ENCODE measurements at places on chromosomes 7 and 10.
A peak's percentile ranks its signal among the peaks of the same experiment; 100 is the strongest.

DNA sequence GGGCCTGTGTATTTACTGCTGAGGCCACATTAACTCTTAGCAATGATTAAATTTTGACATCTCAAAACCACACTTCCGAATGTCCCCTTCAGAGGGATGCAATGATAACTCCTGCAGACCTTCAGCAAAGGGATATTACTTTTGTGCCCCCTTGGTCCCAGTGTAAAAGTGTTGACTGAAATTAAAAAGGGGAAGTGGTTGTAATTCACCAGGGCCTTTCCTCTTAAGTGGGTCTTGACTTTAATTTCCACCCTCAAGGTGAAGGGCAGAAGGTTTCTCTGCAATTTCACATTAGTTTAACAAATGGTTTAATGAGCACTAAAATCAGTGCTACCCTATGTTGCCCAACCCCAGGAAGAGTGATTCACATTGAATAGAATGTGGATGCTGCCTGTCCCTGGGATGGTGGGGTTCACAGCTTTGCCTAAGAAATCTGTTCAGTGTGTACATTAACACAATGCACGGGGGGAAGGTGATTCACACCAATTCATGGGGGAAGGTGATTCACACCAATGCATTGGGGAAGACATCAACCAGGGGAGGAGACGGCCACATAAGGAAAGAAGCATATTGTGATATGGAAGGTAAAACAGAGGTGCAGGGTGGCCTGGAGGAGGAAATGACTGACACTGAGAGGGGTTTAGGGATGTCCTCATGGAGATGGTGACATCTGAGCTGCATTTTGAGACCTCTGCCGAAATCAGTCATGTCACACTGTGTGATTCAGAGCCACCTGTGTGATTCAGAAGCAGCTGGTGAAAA is 19.4 kb upstream of the TNS3 start:
- DNase-seq, result peak; percentile 70

DNA sequence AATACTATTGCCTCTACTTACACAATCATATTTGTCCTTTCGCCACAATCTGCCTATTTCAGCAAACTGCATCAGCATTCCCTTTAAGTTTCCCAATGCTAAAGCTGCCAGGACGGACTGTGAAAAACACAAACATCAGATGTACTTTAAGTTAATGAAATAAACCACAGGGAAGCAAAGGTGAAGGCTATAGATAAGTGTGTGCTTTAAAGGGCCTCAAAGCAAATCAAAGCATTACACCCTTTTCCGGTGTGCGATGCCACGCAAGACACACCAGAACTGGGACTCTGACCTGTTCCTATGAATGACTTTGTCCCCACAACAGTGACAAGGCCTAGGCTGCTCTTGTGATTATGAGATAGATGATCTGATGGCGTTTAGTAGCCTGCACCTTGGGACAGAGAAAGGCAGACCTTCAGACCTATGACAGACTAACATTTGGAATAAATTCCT is 23.4 kb downstream of the SLC26A3 start:
- DNase-seq, result no peak

- DNase-seq, result peak; percentile 36
These were observed 462.9 kb upstream of the ZMIZ1 start for GRCh38 chr10:78605800-78606350.

DNA sequence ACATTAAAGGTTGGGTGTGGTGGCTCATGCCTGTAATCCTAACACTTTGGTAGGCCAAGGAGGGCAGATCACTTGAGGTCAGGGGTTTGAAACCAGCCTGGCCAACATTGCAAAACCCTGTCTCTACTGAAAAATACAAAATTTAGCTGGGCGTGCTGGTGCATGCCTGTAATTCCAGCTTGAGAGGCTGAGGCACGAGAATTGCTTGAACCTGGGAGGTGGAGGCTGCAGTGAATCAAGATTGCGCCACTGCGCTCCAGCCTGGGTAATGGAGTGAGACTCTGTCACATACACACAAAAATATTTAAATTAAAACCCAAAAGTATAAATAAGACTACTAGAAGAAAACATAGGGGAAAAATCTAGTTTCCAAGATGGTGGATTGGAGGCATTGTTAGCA is 41.9 kb upstream of the CDK13 start:
- no peak for DNase-seq

- DNase-seq, result no peak
These were observed 6.0 kb downstream of the CYREN start for GRCh38 chr7:135164357-135165061.

GRCh38 chr7:6256677-6257535 is 15.5 kb downstream of the CYTH3 start:
- no peak for DNase-seq

DNA sequence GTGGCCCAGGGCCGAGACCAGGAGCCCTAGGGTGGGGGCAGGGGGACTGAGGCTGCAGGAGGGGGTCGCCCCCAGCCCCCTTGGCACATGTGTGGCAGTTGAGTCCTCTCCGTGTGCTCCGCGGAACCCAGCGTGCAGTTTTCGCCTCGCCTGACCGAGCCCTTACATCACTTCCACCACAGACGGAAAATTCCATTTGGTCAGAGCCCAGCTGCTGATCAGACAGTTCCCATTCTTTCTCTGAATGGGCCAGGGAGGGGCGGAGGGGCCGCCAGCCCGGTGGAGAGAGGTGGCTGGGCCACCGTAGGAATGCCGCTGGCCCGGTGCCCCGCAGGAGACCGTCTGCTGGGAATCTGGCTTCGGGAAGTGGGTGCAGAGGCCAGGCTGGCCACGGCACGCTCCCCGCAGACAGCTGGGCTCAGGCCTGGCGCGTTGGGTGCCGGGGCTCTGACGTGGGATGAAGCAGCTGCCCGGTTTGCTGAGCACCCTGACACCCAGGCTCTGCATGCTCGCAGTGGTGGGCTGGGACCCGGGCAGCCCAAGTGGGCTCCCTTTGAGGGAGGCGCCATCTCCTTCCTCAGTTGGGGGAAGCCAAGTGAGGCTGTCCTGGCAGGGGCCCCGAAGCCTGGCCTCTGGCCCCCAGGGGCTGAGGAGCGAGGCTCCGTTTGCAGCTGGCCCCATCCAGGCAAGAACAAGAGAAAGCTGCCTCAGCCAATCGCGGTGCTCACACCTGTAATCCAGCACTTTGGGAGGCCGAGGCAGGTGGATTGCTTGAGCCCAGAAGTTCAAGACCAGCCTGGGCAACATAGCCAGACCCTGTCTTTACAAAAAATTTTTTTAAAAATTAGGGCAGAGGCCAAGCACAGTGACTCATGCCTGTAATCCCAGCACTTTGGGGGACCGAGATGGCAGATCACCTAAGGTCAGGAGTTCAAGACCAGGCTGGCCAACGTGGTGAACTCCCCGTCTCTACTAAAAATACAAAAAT is 9.9 kb downstream of the TTYH3 start:
- peak; percentile 91 for DNase-seq

GRCh38 chr10:6203331-6204062 is 765 bp downstream of the PFKFB3 start:
- DNase-seq, result peak; percentile 42

GRCh38 chr10:5616046-5616445 is 50.3 kb downstream of the ASB13 start:
- DNase-seq, result no peak

GRCh38 chr10:115989621-115990020 is 283.4 kb downstream of the GFRA1 start:
- DNase-seq, result no peak

DNA sequence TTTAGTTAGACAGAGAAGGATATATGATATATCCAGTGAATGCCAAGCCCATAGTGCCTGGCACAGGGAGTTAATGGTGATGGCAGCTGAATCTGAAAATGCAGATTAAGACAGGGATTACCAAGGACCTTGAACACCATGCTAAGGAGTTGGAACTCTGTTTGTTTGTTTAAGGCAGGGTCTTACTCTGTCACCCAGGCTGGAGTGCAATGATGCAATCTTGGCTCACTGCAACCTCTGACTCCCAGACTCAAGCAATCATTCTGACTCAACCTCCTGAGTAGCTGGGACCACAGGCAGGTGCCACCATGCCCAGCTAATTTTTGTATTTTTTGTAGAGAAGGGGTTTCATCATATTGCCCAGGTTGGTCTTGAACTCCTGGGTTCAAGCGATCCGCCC is 1.6 kb downstream of the AKR1D1 start:
- DNase-seq, result no peak

DNA sequence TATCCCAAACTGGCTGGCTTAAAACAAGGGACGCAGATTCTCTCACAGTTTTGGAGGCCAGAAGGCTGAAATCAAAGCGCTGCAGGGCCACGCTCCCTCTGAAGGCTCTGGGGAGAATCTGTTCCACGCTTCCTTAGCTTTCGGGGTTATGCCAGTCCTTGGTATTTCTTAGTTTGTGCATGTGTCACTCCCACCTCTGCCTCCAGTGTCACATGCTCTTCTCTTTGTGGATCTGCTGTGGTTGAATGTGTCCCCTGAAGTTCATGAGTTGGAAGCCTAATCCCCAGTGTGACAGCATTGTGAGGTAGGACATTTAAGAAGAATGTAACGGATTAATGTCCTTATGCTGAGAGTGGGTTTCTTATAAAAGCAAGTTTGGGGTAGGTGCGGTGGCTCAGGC is 29.4 kb upstream of the RHEB start:
- DNase-seq, result no peak

- DNase-seq, result no peak
These were observed 188.3 kb upstream of the NFE2L3 start for GRCh38 chr7:25963733-25964132.

GRCh38 chr10:119305860-119306513 is 98.6 kb downstream of the GRK5 start:
- DNase-seq, result peak; percentile 94

DNA sequence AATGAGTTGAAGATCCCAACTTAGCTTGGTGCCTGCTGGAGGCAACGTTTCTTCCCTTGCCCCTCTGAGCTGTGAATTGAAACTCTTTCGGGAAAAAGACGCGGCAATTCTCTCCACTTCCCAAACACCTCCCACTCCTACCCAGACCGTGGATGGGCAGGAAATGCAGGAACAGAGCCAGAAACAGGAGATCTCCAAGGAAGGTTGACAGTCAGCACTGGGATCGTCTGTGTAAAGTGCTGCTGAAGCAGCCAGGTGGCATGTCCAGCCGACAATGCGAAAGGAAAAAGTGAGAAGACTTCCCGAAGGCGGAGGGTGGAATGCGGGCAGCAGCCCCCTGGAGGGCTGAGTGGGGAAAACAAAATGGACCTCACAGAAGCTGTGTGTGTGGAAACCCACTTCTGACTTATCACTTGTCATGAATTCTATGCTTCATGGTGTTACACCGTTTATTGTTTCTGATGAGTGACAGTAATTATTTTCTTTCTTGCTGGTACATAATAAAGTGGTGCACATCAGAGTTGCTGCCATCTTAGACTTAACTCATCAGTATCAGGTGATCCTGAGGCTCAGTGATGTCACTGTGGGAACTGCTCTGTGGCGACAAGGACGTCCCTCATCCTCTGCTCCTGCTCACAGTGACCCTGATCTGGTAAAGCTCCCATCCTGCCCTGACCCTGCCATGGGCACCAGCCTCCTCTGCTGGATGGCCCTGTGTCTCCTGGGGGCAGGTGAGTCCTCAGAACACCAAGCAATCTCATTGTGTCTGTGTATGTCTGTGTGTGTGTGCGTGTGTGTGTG is 220.5 kb upstream of the PRSS1 start:
- DNase-seq, result no peak

GRCh38 chr10:79390551-79391229 is 43.4 kb downstream of the PPIF start:
- DNase-seq, result no peak

GRCh38 chr10:75331081-75331480 is 70.5 kb downstream of the ZNF503 start:
- DNase-seq, result no peak

DNA sequence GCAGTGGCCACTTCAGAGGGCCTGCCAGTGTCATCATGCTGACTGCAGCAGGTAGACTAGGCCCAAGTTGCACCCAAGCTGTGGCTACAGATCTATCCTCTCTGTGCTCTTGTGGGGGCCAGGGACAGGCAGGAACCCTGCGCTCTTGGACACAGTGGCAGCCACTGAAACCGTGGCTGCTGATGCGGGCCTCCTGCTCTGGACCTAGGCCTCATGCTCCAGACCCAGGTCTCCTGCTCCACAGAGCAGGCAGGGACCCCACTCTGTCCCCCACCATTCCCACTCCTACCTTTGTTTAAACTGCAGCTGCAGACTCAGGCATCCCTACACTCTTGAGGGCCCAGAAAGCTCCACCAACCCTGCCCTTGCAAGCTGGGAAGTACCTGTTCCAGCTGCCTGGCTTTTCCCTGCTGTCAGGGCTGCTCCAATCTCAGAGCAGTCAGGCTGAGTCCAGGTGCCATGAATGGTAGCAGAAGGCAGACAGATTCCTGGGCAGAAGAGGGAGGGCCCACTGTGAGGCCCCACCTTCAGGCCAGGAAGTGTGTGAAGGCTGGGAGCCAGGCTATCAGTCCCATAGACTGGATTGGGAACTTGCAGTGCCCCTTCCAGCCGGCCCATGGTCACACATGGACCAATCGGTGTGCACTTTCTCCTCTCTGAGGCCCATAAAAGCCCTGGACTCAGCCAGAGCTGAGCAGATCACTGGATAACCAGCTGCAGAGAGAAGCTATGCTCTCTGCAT is 634.0 kb upstream of the SEMA3D start:
- no peak for DNase-seq

GRCh38 chr10:122050311-122050710 is 61.3 kb downstream of the TACC2 start:
- no peak for DNase-seq

GRCh38 chr10:131099028-131099726 is 212.3 kb downstream of the TCERG1L start:
- DNase-seq, result no peak

DNA sequence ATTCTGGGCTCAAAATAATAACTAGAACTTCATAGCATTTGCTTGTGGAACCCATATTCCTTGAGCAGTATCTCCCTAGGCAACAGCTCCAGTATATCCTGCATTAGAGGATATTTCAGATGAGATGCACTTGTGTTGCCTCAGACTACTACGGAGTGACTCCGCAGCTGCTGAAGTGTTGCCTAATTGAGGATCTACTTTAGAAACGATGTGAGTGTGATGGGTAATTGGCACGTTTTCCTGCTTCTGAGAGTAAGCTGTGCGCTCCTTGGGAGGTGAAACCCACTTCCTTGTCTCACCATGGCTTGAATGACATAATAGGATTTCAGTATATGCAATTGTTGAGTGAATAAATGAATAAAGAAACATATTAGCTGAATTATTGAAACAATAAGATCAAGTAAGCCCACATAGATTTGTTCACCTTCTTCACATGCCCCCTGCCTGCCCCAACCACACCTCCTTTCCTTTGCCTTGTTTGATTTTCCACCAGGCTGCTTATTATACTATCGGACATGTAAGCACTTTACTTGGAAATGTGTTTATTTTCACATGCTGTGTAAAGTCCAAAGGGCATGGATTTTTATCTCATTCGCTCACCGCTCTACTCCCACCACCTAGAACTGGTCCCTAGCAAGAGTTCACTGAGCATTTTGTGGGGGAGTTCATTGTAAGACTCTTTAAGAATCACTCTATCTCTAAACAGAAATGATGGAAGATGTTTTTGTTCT is 303.8 kb downstream of the KCNMA1 start:
- DNase-seq, result no peak

GRCh38 chr10:30534465-30535144 is 94.9 kb downstream of the LYZL2 start:
- peak; percentile 43 for DNase-seq

DNA sequence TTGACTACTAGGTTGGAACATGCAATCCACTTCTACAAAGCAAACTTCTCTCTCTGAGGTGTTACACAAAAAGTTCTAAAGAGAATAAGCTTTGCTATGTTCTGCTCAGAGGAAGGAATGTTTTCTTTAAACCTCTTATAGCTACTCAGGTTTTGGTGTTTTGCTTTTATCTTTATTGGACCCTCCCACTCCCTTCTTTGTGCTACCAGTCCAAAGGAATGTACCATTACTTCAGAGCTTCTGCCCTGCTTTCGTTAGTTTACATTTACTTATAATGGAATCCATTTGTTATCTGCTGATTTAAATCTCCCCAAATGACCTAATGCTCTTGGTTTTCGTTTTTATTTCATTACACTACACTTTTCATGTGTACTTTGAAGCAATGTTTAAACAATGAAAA is 154.9 kb downstream of the ATE1 start:
- DNase-seq, result peak; percentile 7

Measured in kidney glomerular epithelial cell (primary cell).